ENCODE measurements at places on chromosomes 7 and 10. TPM values are rescaled to one million over a fixed set of nuclear protein-coding genes. Genes with fewer than 3 reads are reported as not detected.

DNA sequence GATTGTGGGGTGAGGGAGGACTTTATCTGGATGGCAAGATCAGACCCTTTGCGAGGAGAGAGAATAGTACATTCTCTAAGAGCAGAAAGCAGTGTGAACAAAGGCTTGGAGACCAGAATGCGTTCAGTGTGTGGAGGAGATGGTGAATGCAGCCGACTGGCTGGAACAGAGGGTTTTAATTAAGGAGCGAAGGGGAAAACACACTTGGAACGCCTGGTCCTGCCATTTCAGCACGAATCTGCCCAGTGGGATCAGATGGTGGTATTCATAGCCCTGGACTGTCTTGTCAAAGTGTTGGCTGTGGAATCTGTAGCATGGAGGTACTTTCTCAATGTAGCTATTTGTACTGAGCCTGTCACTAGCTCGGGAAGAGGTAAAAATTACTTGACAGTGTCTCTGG, 260.9 kb downstream of the SLC25A13 start:
- no peaks in the 10 kb centered on the region for H3K36me3 ChIP-seq
- DNase-seq: no peak
- no peaks in the 10 kb centered on the region for H3K4me1 ChIP-seq
- H3K27me3 ChIP-seq: 0 out of 2 replicates have a peak, but pooled peaks cover 6% of the 10 kb centered on the region
- H3K4me3 ChIP-seq: no peak overlapping the region

GRCh38 chr10:128875030-128875744, 591.9 kb upstream of the MGMT start:
- no peaks in the 10 kb centered on the region for H3K36me3 ChIP-seq
- no peaks in the 10 kb centered on the region for H3K4me1 ChIP-seq
- H3K4me3 ChIP-seq: no peak overlapping the region
- H3K27me3 ChIP-seq: no peaks in the 10 kb centered on the region
- H3K27ac ChIP-seq: peak overlapping the region; percentile 50
- peak; percentile 49 for DNase-seq

GRCh38 chr10:102157224-102157623, 5.0 kb downstream of the NOLC1 start:
- no peak overlapping the region for H3K4me3 ChIP-seq
- no peak overlapping the region for H3K27ac ChIP-seq
- peaks cover 25% of the 10 kb centered on the region for H3K4me1 ChIP-seq
- no peak for DNase-seq

DNA sequence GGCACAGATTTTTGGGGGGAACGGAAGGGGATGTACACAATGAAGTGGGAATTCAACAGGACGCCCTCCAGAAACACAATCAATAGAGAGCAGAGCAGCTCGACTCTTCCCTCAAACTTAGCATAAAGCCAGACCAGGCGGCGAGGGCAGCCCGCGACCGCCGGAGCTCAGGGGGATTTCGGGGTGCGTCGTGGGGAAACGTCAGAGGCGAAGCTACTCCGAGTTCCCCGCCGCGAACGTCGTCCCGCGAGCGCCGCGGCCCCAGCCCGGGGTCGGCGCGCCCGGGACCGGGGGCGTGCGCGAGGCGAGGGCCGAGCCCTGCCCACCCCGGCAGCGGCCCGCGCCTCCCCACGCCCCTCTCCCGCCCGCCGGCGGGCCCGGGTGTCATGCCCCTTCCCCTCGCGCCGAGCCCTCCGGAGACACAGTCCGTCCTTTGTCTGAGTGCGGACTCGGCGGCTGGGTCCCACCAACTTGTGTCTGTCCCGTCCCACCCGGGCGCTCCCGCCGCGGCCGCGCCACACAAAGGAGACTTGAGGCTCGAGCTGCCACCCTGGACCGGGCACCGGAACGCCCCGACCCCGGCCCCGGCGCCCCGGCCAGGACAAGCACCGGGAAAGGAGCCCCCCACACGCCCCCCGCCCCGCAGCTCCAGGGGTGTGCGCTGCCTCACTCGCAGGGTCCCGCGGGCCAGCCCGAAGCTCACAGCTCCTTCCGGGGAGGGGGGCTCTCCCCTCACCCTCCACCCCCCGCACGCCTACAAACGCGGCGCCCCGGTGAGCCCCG, 634 bp downstream of the EZH2 start:
- peak overlapping the region; percentile 94 for H3K4me3 ChIP-seq
- H3K36me3 ChIP-seq: no peaks in the 10 kb centered on the region
- no peaks in the 10 kb centered on the region for H3K4me1 ChIP-seq

DNA sequence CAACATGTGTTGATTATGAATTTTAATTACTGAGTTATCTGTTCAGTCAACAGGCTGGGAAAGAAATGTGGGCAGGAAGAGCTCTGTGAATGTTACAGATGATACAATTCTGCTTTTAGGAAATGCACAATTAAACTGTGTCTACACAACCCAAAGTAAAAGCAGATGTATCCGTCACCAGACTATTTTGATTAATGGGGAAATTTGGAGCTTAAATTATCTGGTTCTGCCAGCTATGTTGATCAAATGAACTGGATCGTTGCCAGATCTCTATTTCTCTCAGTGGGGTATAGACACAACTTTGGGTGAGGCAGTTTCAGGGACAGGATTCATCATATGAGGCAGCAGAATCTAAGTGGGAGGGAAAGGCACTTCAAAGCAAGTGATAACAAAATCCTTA, 136.5 kb downstream of the NEUROD6 start:
- no peaks in the 10 kb centered on the region for H3K36me3 ChIP-seq
- H3K27ac ChIP-seq: no peak overlapping the region
- no peaks in the 10 kb centered on the region for H3K4me1 ChIP-seq
- no peaks in the 10 kb centered on the region for H3K27me3 ChIP-seq

DNA sequence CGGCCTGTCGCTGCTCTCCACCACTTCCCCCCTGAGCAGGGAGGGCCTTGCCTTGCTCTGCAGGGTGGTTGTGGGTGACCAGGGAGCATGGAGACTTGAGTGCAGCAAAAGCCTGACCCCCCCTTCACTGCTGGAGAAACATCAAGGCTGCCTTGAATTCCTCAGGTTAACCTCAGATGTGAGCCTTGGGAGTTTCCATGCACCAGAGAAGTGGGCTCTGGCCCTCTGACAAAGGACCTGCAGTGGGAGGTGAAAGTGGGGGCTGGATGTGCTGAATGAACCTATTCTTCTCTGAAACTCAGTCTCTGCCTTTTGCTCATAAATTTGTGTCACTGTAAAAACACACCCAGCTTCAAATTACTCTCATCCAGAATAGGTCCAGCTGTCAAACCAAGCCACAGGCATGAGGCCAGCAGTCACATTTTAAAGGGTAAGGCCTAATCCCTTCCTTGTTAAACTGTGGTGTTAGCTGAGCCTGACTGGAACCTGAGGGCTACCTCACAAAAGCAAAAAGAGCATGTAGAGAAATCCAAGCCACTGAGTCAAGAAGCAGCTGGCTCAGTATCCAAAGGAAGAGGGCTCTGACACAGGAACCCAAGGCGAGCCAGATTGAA, 356.8 kb downstream of the CCSER2 start:
- no peak overlapping the region for H3K27ac ChIP-seq
- H3K4me3 ChIP-seq: no peak overlapping the region
- DNase-seq: no peak
- no peaks in the 10 kb centered on the region for H3K27me3 ChIP-seq

GRCh38 chr7:30251708-30252329, 32.6 kb upstream of the ZNRF2 start:
- H3K27ac ChIP-seq: no peak overlapping the region
- peaks cover 8% of the 10 kb centered on the region for H3K4me1 ChIP-seq

GRCh38 chr10:71438761-71439160, 42.0 kb downstream of the CDH23 start:
- H3K27ac ChIP-seq: no peak overlapping the region
- H3K27me3 ChIP-seq: peaks cover 18% of the 10 kb centered on the region
- no peaks in the 10 kb centered on the region for H3K4me1 ChIP-seq
- H3K4me3 ChIP-seq: no peak overlapping the region

The ANKRD1 gene
- total RNA-seq: 10.9 TPM

The CYP3A5 gene
- not detected for total RNA-seq

The PRKCQ gene
- total RNA-seq: not detected

The COL1A2 gene
- 10,930 TPM for total RNA-seq

- DNase-seq: peak; percentile 49
- H3K36me3 ChIP-seq: no peaks in the 10 kb centered on the region
- H3K27ac ChIP-seq: no peak overlapping the region
- H3K4me3 ChIP-seq: no peak overlapping the region
Observed at GRCh38 chr10:63866747-63867140, 345.5 kb downstream of the REEP3 start.

GRCh38 chr10:103941801-103942200, 23.8 kb upstream of the STN1 start:
- H3K36me3 ChIP-seq: no peaks in the 10 kb centered on the region
- no peaks in the 10 kb centered on the region for H3K27me3 ChIP-seq
- no peak overlapping the region for H3K4me3 ChIP-seq
- no peak overlapping the region for H3K27ac ChIP-seq

GRCh38 chr10:91610444-91610843, 22.4 kb downstream of the PPP1R3C start:
- peak; percentile 57 for DNase-seq
- H3K4me3 ChIP-seq: no peak overlapping the region
- H3K4me1 ChIP-seq: peaks cover 72% of the 10 kb centered on the region
- no peaks in the 10 kb centered on the region for H3K27me3 ChIP-seq
- peak overlapping the region; percentile 92 for H3K27ac ChIP-seq

GRCh38 chr10:34320265-34320664, 494.8 kb downstream of the PARD3 start:
- H3K36me3 ChIP-seq: no peaks in the 10 kb centered on the region
- peak overlapping the region; percentile 51 for H3K27ac ChIP-seq
- H3K4me3 ChIP-seq: no peak overlapping the region
- no peaks in the 10 kb centered on the region for H3K27me3 ChIP-seq
- no peak for DNase-seq
- H3K4me1 ChIP-seq: peaks cover 35% of the 10 kb centered on the region

DNA sequence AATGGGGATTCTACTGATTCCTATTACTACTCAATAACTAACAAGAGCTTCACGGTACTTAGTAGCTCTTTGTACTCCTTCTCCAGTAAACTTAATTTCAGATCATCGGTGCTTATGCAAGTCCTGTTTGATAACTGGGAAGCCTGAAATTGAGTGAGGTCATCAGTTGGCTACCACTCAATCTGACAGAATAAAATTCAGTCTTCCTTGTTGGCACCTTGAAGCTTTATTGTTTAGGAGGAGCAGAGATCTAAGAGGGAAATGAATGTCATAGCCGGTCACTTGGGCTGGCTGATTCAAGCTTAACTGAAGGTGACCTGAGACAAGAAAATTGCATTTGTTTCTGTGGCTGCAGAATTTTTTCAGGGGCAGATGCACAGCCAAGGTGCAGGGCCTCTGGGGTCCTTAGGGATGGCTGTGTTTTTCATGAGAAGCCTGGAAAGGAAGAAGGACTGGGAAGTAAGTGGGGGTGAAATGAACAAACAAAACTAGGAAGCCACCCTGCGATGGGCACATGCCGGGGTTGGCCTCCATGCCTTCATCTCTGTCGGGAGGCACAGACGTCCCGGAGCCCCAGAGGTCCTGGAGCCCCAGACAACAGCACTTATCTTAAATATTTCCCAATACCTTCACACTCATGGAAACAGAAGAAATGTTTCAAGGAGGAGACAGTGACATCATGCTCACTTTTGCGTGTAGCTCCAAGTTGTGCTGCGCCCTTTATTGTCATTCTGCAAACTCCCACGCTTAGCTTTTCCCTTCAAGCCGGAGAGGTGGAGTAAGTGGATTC, 85.0 kb upstream of the KIF5B start:
- DNase-seq: peak; percentile 34
- H3K4me1 ChIP-seq: peaks cover 18% of the 10 kb centered on the region
- H3K36me3 ChIP-seq: no peaks in the 10 kb centered on the region

- peak; percentile 45 for DNase-seq
- peaks cover 5% of the 10 kb centered on the region for H3K4me1 ChIP-seq
- H3K36me3 ChIP-seq: no peaks in the 10 kb centered on the region
Observed at GRCh38 chr10:59709395-59710125, at the start of gene SLC16A9. Gene SLC16A9, minus strand, starts transcription at chr10:59709850. Its CDS starts 25,559 bp downstream, at chr10:59684291.

DNA sequence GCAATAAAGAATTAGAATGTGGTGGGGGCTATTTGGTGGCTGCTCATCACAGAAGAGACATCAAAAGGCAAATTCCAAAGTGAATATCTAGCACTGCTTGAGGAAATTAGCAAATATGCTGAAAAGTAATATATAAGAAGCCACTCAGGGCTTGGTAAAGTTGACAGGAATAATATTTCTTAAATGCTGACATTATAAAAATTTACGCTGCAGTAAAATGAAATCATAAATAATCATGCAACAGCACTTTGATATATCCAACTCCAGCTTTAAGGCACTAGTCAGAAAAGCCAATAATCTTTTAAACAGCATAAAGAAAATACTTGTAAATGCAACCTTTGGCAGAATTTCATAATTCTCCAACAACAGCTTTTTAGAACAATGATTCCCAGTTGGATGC, 36.9 kb downstream of the DNAJC12 start:
- no peak overlapping the region for H3K4me3 ChIP-seq
- no peak overlapping the region for H3K27ac ChIP-seq
- DNase-seq: no peak
- no peaks in the 10 kb centered on the region for H3K27me3 ChIP-seq

GRCh38 chr7:126450269-126450671, 802.5 kb downstream of the GRM8 start:
- H3K4me3 ChIP-seq: no peak overlapping the region
- no peak for DNase-seq

GRCh38 chr7:132469681-132470080, 106.6 kb downstream of the PLXNA4 start:
- H3K36me3 ChIP-seq: no peaks in the 10 kb centered on the region
- no peak overlapping the region for H3K27ac ChIP-seq
- no peak overlapping the region for H3K4me3 ChIP-seq
- H3K27me3 ChIP-seq: 0 out of 2 replicates have a peak, but pooled peaks cover 4% of the 10 kb centered on the region
- no peak for DNase-seq

The TMEM178B gene
- 0.25 TPM for total RNA-seq

The CTAGE8 gene
- total RNA-seq: 0.13 TPM

GRCh38 chr7:37342688-37343471, 105.8 kb downstream of the ELMO1 start:
- no peaks in the 10 kb centered on the region for H3K4me1 ChIP-seq
- DNase-seq: no peak
- no peaks in the 10 kb centered on the region for H3K27me3 ChIP-seq
- no peak overlapping the region for H3K27ac ChIP-seq
- no peaks in the 10 kb centered on the region for H3K36me3 ChIP-seq

- no peaks in the 10 kb centered on the region for H3K36me3 ChIP-seq
- DNase-seq: no peak
- no peak overlapping the region for H3K4me3 ChIP-seq
- no peaks in the 10 kb centered on the region for H3K4me1 ChIP-seq
- H3K27ac ChIP-seq: no peak overlapping the region
Observed at GRCh38 chr10:63657761-63658160, 136.6 kb downstream of the REEP3 start.

DNA sequence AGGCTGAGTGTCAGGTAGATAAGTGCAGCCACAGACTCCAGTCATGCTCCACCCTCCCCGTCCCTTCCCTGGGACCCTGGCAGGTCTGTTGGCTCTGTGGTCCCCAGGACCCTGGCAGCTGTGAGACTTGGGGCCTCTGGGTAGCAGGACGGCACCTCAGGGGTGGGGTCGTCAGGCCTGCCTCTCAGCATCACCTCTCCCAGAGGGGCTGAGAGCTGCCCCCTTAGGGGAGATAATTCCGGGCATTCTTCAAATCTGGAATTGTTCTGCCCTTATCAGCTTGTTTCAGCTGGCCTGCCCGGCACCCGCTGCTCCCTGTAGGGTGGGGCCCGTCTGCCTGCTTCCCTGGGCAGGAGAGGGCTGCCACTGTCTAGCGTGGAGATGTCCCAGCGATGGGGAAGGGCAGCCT, 23.3 kb downstream of the PODXL start:
- H3K36me3 ChIP-seq: no peaks in the 10 kb centered on the region
- peaks cover 6% of the 10 kb centered on the region for H3K4me1 ChIP-seq
- H3K27me3 ChIP-seq: no peaks in the 10 kb centered on the region
- no peak overlapping the region for H3K4me3 ChIP-seq
- DNase-seq: no peak

The LRWD1 gene
- total RNA-seq: 18.3 TPM
